ENCODE measurements at places on chromosomes 7 and 10. TPM values are rescaled to one million over a fixed set of nuclear protein-coding genes. Genes with fewer than 3 reads are reported as not detected.

GRCh38 chr7:140810830-140811556, 113.7 kb downstream of the BRAF start:
- ATAC-seq, result peak; percentile 80

Gene IQUB
- not detected for total RNA-seq

Gene NUTM2E
- not detected for total RNA-seq

DNA sequence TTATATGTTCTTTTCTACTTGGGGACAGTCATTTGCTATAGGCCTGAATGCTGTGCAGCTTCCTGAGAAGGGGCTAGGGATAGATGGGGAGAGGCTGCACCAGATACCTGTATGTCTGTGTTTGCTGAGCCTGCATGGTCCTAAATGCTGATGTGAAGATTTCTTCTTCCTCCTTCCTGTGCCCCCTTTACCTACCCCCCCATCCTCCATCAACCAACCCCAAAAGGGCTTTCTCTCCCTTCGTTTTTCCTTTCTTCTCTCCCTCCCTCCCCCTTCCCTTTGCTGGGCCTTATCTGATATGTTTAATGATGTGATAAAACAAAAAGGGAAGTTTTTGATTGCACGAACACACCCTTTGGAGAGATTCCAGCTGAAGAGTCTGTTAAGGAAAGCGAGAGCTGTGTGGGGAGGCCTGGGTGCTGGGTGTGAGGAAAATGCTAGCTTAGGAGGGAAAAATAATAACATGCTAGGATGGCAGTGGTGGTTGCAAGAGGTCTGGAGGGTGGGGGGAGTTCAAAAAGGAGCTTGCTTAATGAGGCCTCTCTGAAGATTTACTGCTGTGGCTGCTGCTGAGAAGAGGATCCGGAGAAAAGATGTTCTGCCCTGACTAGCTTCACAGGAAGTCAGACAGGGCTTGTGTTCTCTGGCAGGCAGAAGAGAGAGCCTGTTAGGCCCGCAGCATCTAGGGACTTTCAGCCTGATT, 101.8 kb downstream of the SAMD9 start:
- ATAC-seq, result no peak

Gene GRM3
- total RNA-seq, result not detected

Gene KLF14
- total RNA-seq, result not detected

All from activated T-helper 17 cell treated with anti-CD3 and anti-CD28 coated beads, Interleukin-2, amount 50 U/mL, for 72 hours (primary cell).